ENCODE measurements at places on chromosomes 7 and 10.

DNA sequence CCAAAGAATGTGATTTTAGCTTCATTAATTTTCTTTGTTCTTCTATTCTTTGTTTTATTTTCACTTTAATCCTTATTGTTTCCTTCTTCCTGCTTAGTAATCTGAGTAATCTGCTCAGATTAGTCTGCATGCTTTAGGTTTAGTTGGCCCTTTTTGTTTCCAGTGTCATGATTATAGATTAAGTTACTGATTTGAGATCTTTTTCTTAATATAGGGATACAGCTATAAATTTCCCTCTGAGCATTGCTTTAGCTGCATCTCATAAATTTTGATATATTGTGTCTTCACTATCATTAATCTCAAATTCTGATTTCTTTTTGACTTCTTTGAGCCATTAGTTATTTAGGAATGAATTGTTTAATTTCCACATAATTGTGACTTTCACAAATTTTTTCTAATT lies 6.2 kb downstream of the NET1 start:
- no peak for DNase-seq

- no peak for DNase-seq
Observed at GRCh38 chr10:63252095-63252762, 119.1 kb downstream of the NRBF2 start.

DNA sequence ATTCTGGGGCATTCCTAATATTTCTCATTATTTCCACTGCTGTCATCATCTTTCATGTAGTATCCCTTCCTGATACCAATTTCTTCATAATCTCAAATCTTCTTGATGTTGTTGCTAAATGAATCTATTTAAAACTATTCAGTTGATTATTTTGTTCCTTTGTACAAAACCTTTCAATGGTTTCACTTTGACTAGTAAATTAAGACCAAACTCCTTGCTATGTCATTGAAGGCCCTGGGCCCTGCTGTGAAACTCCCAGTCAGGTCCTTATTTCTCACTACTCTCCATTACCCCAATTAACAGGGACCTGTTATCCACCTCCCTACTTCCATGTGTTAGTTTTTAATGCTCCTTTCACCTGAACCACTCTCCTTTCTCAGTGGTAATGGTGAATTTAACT lies 97.0 kb downstream of the CTTNBP2 start:
- DNase-seq, result no peak

DNA sequence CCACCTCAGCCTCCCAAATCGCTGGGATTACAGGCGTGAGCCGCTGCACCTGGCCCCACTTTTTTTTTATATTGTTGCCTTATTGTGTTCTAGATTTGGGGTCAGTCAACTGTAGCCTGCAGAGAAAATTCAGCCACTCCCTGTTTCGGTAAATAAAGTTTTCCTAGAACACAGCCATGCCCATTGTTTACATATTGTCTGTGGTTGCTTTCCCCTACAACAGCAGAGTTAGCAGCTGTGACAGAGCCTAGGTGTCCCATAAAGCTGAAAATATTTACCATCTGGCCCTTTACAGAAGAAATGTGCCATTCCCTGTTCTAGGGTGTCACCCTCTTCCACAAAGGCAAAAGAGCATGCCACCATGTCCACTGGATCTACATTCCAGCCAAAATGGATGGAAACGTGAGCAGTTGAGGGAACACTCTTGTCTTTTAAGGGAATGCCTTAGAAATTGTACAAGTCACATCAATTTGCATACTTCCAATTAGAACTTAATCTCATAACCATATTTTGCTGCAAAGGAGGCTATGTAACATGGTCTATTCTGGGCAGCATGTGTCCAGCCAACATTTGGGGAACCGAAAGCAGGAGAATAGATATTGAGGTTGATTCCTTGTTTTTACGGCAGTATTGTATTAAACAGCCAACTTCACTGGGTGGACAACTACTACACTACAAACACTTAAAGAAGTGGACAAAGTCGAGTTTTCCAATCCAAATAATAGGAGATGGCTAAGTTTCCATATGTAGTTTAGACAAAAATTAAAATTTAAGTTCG lies 11.0 kb upstream of the BLVRA start:
- DNase-seq, result no peak

DNA sequence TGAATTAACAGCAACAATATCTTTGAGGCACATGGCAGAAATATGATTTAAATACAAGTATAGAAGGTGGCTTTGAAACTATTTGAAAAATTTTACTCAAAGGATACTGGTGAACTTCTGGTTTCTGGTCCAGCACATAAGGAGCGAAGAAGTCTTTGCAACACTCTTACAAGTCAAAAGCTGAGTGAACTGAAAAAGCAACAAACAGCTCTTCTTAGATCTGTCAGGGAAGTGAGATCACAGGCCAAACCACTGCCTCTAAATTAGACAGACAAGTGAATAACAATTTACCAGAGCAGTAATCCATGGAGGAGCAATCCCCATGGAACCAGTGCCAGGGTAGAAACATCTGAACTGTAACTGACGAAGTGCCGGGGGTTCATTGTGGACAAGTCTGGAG lies 9.6 kb upstream of the VWC2 start:
- DNase-seq, result no peak

DNA sequence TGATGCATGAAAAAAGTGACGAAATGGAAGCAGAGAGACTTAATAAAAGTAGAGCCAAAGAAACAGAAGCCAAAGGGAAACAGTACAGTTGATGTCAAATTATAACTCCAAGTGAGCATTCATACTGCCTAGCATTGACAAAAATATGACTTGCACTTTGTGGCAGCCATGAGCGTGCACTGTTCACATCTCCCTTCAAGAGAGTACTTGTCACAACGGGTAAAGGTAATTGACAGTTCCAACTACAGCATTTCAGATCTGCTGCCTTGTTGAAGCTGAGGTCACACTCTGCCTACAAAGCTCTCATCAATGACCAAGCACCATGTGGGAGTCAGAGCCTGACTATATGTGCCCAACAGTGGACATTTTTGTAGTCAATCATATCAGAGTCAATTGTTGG lies 54.3 kb downstream of the IQUB start:
- no peak for DNase-seq

DNA sequence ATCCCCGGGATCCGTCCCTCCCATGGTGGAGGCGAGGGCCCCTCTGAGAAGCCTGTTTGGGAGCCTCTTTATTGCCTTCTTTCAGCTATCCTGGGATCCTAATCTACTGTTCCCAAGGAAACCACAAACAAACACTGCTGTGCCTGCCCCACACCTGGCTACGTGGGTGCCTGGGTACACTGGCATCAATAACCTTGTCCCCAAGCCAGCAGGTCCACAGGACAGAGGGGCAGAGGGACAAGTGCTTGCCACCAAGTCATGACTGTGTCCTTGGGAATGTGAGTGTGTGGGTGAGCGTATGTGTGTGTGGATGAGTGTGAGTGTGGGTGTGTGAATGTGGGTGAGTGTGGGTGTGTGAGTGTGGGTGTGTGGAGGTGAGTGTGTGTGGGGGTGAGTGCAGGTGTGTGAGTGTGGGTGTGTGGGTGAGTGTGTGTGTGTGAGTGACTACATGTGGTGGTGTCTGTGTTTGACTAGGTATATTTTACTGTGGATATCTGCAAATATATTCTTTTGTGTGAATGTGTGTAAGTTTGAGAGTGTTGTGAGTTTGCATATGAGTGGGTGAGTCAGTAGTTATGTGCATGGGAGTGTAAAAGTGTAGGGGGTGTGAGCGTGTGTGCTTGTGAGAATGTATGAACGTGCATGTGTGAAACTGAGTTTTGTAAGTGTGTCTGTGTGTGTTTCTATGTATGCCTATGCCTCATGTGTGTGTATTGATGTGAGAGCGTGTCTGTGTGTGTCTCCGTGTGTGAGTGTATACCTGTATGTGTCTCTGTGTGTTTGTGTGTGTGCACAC lies 96.1 kb downstream of the TNS3 start:
- DNase-seq, result peak; percentile 66

- DNase-seq, result no peak
Observed at GRCh38 chr7:156523447-156524048, 117.0 kb upstream of the RNF32 start.

- DNase-seq, result peak; percentile 70
Observed at GRCh38 chr10:6347391-6347951, 144.7 kb downstream of the PFKFB3 start.

- DNase-seq, result no peak
Observed at GRCh38 chr7:4998244-4998643, 39.3 kb upstream of the MMD2 start.

DNA sequence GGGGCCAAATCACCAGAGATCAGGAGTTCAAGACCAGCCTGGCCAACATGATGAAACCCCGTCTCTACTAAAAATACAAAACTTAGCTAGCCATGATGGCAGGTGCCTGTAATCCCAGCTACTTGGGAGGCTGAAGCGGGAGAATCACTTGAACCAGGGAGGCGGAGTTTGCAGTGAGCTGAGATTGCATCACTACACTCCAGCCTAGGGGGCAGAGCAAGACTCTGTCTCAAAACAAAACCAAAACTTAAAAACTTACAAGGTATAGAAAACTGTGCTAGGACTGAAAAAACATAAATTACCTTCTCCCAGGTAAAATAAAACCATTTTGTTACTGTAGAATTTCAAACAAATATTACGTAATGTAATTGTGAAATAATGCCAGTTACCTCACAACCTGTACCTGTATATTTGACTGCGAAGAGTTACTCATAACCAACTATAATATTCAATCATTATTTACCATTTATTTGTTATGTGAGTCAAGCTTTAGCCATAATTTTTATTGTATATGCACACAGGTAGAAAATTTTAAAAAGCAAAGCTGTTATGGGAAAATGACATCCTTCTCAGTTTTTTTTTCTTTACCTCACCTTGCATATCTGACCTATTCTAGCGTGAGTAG lies 180.9 kb downstream of the SEMA3A start:
- DNase-seq, result no peak

DNA sequence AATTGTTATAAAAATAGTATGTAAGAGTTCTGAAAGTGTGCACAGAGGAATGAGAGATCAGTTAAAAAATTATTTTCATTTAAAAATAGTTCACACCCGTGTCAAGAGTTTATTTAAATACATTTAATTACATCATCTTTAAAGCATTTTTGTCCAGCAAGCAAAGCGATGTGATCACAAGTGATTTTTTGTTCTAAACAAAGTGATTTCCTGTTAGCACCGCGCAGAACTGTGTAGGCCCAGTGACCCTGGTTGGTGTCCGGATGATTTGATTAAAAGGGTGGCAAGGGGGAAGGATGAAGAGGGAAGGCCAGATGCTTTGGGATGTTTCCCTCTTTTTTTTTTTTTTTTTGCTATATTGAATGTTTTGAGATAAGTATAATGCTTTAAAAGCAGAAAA lies 227.8 kb upstream of the PITRM1 start:
- peak; percentile 32 for DNase-seq

DNA sequence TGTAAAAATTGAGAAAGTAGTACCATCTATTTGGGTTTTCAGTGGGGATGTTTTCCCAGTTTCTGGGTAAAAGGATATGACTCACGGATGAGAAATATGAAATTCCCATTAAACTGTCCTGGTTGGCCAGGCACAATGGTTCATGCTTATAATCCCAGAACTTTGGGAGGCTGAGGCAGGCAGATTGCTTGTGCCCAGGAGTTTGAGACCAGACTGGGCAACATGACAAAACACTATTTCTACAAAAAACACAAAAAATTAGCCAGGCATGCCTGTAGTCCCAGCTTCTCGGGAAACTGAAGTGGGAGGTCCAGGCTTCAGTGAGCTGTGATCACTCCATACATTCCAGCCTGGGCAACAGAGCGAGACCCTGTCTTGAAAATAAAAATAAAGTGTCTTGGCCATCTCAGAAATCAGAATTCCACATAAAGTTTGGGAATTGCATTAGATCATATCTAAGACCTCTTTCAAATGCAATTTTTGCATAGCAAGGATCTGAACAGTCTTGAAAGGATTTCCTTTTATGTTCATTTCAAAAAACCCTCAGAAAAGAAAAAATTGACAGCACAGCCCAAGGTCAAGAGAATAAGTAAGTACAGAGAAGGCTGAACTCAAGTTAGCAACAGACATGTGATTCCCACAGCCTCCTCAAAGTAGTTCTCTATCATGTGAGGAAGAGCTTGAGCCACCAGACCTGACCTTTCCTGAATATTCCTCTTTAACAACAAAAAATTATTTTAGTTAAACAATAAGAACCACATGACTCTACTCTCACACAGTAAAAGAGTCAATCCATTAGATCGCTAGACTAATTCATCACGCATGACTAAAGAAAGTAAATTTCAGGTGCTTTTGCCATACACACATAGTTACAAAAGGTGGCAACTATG lies 141.5 kb upstream of the CAV2 start:
- peak; percentile 79 for DNase-seq

DNA sequence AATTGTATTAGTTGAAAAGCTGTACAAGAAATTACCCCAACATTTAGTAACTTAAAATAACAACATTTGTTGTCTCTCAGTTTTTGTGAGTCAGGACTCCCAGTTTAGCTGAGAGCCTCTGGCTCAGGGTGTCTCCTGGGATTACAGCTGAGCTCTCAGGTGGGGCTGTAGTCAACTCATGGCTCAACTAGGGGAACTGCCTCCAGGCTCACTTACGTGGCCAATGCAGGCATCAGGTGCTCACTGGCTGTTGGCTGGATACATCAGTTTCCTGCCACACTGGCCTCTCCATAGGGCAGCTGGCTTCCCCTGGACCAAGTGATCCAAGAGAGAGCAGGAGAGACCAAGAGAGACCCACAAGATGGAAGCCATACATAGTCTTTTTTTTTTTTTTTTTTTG lies 17.5 kb downstream of the CCNY start:
- peak; percentile 24 for DNase-seq

- DNase-seq, result no peak
Observed at GRCh38 chr7:81207801-81208200, 288.9 kb upstream of the SEMA3C start.

DNA sequence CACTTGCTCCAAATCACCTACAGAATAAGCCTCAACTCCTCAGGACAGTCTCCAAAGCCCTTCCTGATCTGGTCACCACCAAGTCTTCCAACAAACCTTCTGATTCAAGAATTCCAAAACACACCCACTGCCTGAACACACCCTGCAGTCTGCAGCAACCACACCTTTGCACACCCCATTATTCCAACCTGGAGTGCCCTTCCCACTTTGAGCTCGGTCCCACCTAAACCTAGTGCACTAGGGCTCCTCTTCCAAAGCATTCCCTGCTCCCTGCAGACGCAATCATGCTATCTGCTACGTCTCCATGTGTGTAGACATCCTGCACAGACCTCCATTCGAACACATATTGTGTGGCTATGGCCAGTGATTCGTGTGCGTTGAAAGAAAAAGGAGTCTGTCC lies 289.3 kb downstream of the GRID1 start:
- no peak for DNase-seq

GRCh38 chr10:102775935-102776669 lies 32.4 kb downstream of the WBP1L start:
- DNase-seq, result peak; percentile 78

GRCh38 chr10:129440247-129440646 lies 26.8 kb upstream of the MGMT start:
- DNase-seq, result no peak

- no peak for DNase-seq
Observed at GRCh38 chr7:22393913-22394729, 37.2 kb upstream of the RAPGEF5 start.

All from kidney tubule cell (primary cell).